Activated CD4-positive, alpha-beta memory T cell treated with anti-CD3 and anti-CD28 coated beads, Interleukin-2, amount 10 ng/mL, durations not matched to agents 7 days and 5 days (primary cell): ENCODE measurements at places on chromosomes 4 and X. TPM values are rescaled to one million over a fixed set of nuclear protein-coding genes. Genes with fewer than 3 reads are reported as not detected.

The NXF3 gene
- not detected for total RNA-seq

The GPR143 gene
- total RNA-seq = not detected

The SATL1 gene
- not detected for total RNA-seq

The CSAG3 gene
- total RNA-seq = not detected

The SLC10A7 gene
- 14.8 TPM for total RNA-seq

The STAG2 gene
- 87.8 TPM for total RNA-seq

The REPS2 gene
- 0.10 TPM for total RNA-seq

The GAGE1 gene
- not detected for total RNA-seq

The PCDH11X gene
- not detected for total RNA-seq

The PPM1K gene
- total RNA-seq = 101 TPM

The MAGEB18 gene
- total RNA-seq = not detected

The TSPAN7 gene
- total RNA-seq = 0.23 TPM

The SYN1 gene
- total RNA-seq = 0.40 TPM

The EVC2 gene
- 2.2 TPM for total RNA-seq

The SSX3 gene
- not detected for total RNA-seq

The GPRASP1 gene
- 1.6 TPM for total RNA-seq

The WDR44 gene
- total RNA-seq = 19.9 TPM

The DHX15 gene
- 150 TPM for total RNA-seq
